ENCODE measurements at places on chromosomes 5 and 9.

GRCh38 chr9:127014216-127014909 is 99.8 kb downstream of the RALGPS1 start:
- no peak for DNase-seq

DNA sequence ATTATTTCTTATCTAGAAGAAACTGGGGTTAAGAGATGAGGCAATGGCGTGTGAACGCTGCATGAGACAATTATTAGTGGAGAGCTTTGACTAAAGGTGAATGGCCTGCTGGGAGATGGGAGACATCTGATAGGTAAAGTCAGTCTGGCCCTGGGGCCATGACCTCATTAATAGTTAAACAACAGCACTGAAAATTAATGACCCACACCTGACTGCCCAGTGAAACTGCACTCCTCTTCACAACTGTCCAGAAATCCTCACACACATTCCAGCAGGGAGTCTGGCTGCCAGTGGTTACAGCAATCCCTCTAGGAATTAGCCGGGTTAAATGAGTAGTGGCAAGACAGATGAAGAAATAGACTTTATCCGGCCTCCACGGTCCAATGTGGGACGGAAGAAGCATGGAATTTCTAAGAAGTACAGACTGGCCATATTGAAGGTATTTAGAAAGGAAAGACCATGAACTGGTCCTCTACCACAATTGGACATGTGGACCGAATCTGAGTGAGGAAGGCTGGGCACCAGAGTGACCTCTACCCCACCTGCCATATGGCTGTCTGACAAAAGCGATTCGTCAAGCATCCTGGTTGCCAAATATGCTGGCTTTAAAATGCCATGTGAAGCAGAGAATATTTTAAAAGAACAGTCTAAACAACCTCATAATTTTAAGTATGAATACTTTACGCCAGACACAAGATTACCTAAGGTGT is 138.4 kb downstream of the EFNA5 start:
- no peak for DNase-seq

DNA sequence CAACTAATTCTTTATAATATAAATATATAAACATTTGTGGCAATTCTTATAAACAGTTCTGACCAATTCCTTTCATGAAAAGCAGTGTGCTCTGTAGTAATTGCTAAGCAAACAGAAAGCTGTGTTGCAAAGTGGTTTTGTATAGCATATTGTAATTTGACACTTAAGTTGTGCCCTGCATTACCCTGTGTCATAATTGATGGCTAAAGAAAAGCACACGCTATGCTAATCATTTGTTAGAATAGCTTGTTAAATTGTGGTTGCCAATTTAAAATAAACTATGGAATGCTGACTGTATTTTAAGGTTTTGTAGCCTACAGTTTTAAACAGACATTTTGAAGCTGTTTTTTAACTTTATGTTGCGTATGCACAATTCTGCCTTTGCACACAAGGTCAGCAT is 140.0 kb downstream of the PBX3 start:
- no peak for DNase-seq

DNA sequence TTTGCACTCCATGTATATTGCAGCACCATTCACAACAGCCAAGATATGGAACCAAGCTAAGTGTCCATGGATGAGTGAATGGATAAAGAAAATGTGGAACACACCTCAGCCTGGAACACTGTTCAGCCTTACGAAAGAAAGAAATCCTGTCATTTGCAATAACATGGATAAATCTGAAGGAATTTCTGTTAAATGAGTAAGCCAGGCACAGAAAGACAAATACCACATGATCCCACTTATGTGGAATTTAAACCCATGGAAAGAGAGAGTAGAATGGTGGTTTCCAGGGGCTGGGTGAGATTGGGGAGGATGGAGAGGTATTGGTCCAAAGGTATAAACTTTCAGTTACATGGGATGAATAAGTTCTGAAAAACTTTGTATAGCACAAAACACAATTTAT is 228.9 kb upstream of the CD180 start:
- DNase-seq: no peak

GRCh38 chr5:51225789-51226742 is 157.2 kb upstream of the ISL1 start:
- peak; percentile 19 for DNase-seq

GRCh38 chr5:100832252-100833230 is 70.5 kb downstream of the ST8SIA4 start:
- DNase-seq: no peak

GRCh38 chr5:141121985-141122384 is 367 bp downstream of the PCDHB4 start:
- DNase-seq: no peak

GRCh38 chr9:115604831-115605483 is 487.0 kb upstream of the TNC start:
- DNase-seq: no peak

DNA sequence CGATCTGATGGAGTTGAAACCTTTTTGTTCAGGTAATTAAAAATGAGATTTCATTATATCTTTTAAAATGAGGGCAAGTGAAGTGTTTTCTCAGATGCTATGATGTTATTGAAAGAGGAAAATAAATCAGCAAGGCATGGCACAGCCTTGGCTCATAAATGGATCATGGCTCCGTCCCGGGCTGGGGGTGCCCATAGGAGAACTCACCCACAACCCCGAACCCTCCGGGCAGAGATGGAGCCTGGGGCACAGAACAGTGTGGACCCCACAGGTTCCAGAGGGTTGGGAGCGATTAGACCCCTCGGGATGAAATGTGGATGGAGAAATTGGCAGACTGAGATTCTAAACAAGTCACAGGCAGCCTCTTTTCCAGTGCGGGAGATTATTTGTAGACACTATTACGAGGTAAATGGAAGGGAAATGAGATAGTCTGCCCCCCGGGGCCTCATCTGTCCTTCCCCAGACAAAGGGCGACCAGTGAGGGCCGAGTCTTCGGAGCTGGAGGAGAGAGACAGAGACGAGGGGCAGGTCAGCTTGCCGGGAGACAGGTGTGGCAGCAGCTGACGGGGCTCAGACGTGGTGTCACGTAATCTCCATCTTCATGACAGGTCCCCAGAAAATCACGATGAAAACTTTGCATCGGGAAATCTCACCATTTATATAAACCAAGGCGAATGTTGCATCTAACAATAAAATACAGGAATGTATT is 33.7 kb downstream of the NDUFS6 start:
- no peak for DNase-seq

- no peak for DNase-seq
These were observed 37.6 kb downstream of the MFAP3 start for GRCh38 chr5:154076240-154076922.

- DNase-seq: no peak
These were observed 5.7 kb upstream of the ZBTB34 start for GRCh38 chr9:126854734-126855133.

GRCh38 chr5:29161399-29162291 is 2031.8 kb upstream of the CDH6 start:
- no peak for DNase-seq

GRCh38 chr9:93656426-93657239 is 80.2 kb downstream of the PHF2 start:
- DNase-seq: no peak

DNA sequence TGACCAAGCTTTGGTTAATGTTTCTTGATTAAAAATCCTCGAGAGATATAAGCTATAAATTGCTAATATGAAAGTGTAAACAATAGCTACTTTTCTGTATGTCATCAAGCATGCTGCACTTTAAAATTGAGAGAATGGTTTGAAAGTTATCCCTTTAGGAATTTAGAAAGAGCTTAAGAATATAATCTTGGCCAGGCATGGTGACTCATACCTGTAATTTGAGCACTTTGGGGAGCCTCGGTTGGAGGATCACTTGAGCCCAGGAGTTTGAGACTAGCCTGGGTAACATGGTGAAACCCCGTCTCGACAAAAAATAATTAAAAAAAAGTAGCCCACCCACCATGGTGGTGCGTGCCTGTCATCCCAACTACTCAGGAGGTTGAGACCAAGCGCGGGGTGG is 12.2 kb upstream of the MROH2B start:
- DNase-seq: no peak

DNA sequence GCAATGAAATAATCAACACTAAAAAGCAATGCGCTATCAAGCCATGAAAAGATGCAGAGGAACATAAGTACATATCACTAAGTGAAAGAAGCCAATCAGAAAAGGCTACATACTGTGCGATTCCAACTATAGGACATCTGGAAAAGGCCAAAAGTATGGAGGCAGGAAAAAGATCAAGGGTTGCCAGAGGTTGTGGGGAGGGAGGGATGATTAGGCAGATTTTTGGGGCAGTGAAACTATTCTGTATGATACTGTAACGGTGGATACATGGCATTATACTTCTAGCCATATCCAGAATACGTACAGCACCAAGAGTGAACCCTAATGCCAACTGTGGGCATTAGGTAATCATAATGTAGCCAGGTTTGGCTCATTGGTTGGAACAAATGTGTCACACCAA is 50.0 kb upstream of the FAM120AOS start:
- no peak for DNase-seq

GRCh38 chr5:176652136-176652535 is 4.9 kb downstream of the TSPAN17 start:
- DNase-seq: no peak

- DNase-seq: no peak
These were observed 78.0 kb downstream of the GNAQ start for GRCh38 chr9:77953590-77953989.

DNA sequence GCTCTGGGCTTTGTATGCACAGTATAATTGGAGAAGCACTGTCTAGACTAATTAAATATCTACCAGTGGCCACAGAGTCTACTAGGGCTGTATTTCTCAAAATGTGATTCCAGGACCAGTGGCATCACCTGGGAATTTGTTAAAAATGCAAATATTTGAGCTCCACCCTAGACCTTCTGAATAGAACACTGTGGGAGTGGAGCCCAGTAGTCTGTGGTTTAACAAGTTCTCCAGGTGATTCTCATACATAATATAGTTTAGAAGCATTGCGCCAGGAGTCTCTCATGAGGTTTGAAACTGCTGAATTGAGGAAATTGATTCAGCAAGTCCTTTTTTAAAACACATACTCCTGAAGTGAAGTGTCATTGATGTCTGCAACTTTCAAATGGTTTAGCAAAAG is 74.7 kb downstream of the FCHO2 start:
- no peak for DNase-seq

DNA sequence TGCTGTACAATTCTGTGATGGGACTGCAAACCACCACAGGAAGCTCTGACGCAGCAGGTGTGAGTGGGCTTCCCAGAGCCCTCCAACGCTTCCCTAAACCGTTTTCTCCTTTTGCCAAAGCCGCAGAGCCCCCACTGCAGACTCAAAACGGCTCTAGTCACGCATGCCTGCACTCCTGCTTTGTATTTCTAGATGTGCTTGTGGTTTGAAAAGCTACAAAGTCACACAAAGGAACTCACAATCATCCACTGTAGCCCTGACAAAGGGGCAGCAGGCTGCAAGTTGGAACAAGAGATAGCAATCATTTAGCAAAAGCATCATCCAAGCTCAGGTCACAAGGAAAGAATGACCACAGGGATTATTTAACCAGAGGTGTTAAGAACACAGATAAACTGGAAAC is 79.3 kb downstream of the PTPN3 start:
- no peak for DNase-seq

- DNase-seq: no peak
These were observed 122.2 kb upstream of the GNA14 start for GRCh38 chr9:77770340-77770739.

- DNase-seq: no peak
These were observed 115.4 kb downstream of the EPB41L4A start for GRCh38 chr5:112303685-112304084.

GRCh38 chr9:96150324-96151227 is 151.4 kb downstream of the HSD17B3 start:
- no peak for DNase-seq

All from right lung (tissue), 10 donors.